ENCODE measurements at places on chromosomes 11 and 22.

DNA sequence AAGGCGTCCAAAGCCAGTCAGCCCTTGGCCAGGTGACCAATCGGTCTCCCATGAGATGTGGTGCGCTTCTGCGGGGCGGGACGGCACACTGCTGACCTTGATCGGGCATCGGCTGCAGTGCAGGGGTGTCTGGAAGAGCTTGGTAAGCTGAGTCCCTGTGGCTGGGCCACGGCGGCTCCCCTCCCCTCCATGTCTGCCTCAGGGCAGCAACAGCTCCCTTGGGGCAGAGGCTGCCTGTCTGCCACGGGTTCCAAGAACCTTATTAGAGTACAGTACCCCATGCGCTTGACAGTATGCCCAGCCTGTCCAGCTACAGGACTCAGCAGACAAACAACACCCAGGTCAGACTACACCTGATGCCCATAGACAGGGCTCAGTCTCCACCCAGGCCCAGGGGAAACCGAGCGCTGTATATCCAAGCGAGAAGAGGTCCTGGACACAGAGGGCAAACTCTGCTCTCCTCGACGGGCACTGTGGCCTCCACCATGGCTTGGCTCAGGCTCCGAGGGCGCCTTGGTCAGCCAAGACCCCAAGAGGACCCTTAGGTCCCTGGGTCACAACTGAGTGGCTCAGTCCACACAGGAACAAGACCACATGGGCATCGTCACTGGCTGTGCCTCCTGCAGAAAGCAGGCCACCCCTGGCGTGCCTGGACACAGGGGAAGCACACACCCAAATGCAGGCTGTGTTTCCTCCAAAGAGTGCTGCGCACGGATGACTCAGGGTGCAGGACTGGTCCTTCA is 18.9 kb downstream of the TSPAN32 start:
- DNase-seq: no peak

DNA sequence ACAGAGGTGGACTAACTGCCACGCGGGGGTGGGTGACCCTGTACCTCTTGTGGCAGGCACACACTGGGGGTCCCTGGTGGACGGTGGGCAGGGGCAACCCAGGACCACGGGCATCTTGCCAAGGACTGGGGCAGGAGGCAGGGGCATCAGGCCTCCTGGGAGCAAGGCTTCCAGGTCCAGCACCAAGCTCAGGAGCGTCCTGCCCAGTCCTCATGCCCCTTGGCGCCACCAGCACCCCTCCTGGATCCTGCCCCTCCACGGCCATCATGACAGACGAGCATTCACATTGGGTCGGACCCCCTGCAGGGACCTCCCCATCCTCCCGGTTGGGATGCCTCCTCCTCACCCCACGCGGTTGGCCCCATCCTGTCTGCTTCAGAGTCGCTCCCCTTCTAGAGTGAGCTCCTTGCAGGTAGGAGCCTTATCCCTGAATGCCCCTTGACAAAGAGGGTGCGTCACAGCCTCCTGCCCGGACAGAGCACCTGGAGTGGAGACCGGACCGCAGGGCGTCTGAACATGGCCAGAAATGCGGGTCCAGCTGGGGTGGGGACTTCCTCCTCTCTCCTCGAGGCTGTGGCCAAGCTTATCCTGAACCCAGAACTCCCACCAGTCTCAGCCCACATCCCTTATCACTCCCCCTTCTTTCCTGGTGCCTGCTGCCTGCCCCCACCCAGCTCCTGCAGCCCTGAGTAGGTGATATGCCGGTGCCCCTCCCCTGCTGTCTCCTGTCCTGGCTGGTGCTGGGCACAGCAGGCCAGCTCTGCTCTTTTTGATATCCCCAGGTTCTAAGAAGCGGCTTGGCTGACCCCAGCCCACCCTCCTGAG is 40.3 kb downstream of the IGF2 start:
- DNase-seq: peak; percentile 52

GRCh38 chr11:12290477-12290922 is 86.9 kb upstream of the PARVA start:
- no peak for DNase-seq

GRCh38 chr22:30402028-30402765 is 5.4 kb downstream of the SEC14L2 start:
- DNase-seq: peak; percentile 73

All from H7 (cell line).